Glutamatergic neuron (in vitro differentiated cells): ENCODE measurements at places on chromosomes 13 and 19. TPM values are rescaled to one million over a fixed set of nuclear protein-coding genes. Genes with fewer than 3 reads are reported as not detected.

DNA sequence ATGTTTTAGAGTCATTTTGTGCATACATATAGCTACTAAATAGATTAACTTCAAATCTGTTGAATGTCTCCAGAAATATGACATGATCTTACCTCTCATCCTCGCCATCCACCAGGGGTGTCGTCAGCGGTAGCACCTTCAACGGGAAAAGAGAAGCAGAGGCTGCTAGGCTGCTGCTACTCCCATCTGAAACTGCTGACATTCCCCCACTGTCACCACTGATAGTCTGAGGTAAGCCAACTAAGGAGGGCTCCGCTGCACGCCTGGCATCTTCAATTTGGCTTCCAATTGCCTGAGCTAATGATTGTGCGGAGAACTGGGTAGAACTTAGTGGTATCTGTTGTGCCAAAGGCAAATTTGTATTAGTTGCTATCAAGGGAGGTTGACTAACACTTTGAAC, 3.1 kb downstream of the TSC22D1 start:
- H3K4me1 ChIP-seq = peaks cover 44% of the 10 kb centered on the region
- H3K27me3 ChIP-seq = peaks cover 4% of the 10 kb centered on the region
- H3K27ac ChIP-seq = peak overlapping the region; percentile 19
- no peak for DNase-seq
- peak overlapping the region; percentile 91 for H3K4me3 ChIP-seq
- H3K36me3 ChIP-seq = no peaks in the 10 kb centered on the region

DNA sequence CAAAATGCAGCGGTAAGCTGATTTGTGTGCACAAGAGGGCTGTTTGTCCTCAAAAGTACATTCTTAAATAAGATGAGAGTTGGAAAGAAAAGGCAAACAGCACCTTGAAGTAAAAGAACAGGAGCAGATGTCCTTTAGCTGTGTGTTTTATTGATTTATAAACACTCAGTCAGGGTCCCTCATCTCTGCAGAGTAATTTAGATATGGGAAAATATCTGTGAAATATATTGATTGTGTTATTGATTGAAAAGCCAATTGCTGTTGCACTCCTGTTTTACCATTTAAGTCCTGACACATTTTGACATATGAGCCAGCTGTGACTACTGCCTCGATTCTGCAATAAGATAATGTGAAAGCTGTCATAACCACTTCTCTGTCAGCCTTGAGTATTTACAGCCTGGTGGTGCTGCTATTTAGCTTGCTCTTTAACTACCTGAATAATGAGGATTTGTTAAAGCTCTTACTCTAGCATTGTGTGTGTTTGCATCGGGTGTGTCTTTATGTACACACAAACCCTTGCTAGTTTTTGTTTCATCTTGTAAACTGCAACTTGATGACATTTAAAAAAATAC, 550.1 kb downstream of the DACH1 start:
- peaks cover 3% of the 10 kb centered on the region for H3K27me3 ChIP-seq
- no peaks in the 10 kb centered on the region for H3K36me3 ChIP-seq
- no peak for DNase-seq
- peaks cover 35% of the 10 kb centered on the region for H3K4me1 ChIP-seq

DNA sequence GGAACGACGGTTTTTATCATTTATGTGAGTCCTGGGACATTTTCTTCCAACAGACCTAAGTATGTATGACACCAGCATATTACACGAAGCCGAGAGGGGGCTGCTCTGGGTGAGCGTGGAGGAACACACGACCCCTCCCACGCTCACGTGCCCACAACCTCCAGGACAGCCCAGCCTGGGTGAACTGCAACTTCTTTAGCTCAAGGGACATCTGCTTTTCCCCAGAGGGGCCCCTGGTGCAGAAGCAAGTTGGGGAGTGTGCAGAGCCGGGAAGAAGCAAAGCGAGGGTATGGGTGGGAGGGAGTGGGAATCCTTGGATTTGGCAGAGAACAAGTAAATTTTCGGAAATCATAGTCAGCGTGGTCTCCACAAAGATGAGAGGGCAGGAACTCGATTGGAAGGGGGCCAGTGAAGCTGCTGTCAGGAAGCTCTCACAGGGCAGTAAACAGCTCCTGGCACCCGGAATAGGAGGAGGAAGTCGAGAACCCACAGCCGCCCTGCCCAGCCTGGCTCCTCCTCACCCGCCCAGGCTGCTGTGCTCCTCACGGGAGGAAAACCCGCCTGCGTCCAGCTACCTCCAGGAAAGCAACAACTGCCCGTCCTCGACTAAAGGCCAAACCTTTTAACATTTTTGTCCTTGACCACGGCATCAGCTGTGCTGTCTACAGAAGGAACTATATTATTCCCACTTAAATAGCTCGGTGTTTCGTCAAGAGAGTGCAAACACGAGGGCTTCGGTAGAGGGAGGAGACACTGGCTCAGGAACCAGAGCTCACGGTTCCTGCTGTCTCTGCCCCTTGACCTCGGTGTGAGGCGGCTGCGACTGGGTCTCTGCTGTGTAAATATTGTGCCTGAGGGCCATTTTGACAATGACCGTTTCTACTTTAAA, 17.2 kb upstream of the CFAP97D2 start:
- peaks cover 8% of the 10 kb centered on the region for H3K4me1 ChIP-seq
- H3K4me3 ChIP-seq = no peak overlapping the region
- H3K27ac ChIP-seq = no peak overlapping the region
- peaks cover 7% of the 10 kb centered on the region for H3K27me3 ChIP-seq
- no peaks in the 10 kb centered on the region for H3K36me3 ChIP-seq
- DNase-seq = no peak

DNA sequence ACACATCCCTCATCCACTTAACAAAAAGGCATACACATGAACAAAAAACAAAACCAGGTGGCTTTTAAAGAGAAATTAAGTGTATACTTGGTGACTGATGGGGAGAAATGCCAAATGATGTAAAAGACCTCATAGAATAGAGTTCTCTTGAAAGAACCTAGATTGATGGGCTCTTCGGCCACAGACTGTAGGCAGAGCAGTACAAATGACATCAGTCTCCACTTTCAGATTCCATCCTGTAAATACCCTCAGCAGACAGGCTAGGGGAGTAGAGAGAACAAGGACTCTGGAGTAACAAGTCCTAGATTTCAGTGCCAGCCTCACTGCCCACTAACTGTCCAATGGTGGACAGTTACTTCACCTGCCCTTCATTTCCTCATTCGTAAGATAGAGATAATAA, 203.8 kb downstream of the MZT1 start:
- H3K27ac ChIP-seq = peak overlapping the region; percentile 87
- peaks cover 5% of the 10 kb centered on the region for H3K36me3 ChIP-seq
- no peak overlapping the region for H3K4me3 ChIP-seq
- H3K27me3 ChIP-seq = no peaks in the 10 kb centered on the region

DNA sequence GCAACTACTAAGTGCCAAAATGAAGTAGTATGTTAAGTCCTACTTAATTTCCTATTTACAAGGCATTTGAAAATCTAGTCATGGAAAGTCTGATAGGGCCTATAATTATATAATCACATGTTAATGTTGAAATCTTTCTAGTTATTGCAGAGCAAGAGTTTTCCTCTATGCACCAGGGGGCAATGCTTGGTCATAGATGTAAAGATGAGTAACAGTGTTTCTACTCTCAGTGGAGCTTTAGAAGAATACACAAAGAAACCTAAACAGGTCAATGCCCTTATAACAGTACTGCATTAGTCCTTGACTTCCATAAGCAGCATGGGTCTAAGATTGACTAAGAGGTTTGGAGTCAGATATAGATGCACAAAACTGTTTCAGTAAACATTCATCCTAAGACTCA, 218.7 kb downstream of the KCTD12 start:
- no peaks in the 10 kb centered on the region for H3K36me3 ChIP-seq
- no peak for DNase-seq
- peaks cover 5% of the 10 kb centered on the region for H3K4me1 ChIP-seq
- no peak overlapping the region for H3K27ac ChIP-seq
- H3K4me3 ChIP-seq = no peak overlapping the region
- H3K27me3 ChIP-seq = no peaks in the 10 kb centered on the region

DNA sequence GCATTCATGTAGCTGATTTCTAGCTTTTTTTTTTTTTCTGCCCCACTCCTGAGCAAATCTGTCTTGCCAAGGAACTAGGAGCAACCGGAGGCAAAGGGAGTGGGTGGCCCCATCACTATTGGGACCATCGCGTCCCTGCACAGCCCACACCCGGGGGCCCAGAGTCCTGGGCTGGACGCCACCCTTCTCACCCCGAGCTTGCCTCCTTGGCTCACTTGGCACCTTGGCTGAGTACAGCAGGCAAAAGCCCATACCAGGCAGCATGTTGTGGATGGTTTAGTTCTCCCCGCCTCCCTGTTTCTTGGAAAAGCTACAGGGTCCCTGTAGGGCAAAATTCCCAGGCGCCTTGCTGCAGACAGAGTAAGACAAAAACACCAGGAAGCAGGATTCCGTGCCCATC, 13.7 kb downstream of the SMIM24 start:
- no peak for DNase-seq
- H3K27me3 ChIP-seq = peaks cover 29% of the 10 kb centered on the region
- no peak overlapping the region for H3K27ac ChIP-seq
- H3K4me1 ChIP-seq = peaks cover 3% of the 10 kb centered on the region

GRCh38 chr19:14472202-14472938, 2.8 kb downstream of the PTGER1 start:
- no peak overlapping the region for H3K4me3 ChIP-seq
- peaks cover 11% of the 10 kb centered on the region for H3K4me1 ChIP-seq
- no peak overlapping the region for H3K27ac ChIP-seq
- DNase-seq = peak; percentile 92
- no peaks in the 10 kb centered on the region for H3K36me3 ChIP-seq
- peaks cover 14% of the 10 kb centered on the region for H3K27me3 ChIP-seq

GRCh38 chr13:40875583-40875982, 86.2 kb downstream of the SLC25A15 start:
- peaks cover 4% of the 10 kb centered on the region for H3K27me3 ChIP-seq
- peaks cover 30% of the 10 kb centered on the region for H3K36me3 ChIP-seq
- H3K27ac ChIP-seq = no peak overlapping the region
- DNase-seq = no peak

GRCh38 chr13:74966814-74967424, 515.0 kb downstream of the TBC1D4 start:
- DNase-seq = no peak
- H3K27ac ChIP-seq = no peak overlapping the region
- no peaks in the 10 kb centered on the region for H3K27me3 ChIP-seq
- no peaks in the 10 kb centered on the region for H3K36me3 ChIP-seq

DNA sequence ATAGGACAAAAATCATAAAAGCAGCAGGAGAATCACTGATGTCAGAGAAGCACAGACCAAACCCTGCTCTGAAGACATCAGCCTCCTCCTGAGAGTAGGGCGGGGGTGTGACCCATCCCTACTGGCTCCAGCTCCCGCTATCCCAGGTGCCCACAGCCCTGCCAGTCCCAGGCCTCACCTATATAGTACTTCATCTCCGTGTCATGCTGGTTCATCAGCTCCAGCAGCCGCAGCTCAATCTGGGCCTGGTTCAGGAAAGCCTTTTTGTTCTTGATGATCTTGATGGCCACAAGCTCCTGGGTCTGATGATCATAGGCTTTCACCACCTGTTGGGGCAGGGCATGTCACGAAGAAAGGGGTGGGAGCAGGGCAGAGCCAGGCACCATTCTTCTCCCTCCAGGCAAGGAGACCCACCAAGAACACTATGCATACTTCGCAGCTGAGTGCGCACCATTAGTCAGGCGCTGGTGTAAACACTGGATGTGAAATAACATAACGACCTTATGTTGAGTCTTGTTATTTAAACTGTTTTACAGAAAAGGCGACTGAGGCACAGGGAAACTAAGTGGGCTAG, 4.2 kb downstream of the DYRK1B start:
- no peak for DNase-seq
- peaks cover 24% of the 10 kb centered on the region for H3K36me3 ChIP-seq
- peak overlapping the region; percentile 52 for H3K27ac ChIP-seq
- peaks cover 19% of the 10 kb centered on the region for H3K27me3 ChIP-seq

DNA sequence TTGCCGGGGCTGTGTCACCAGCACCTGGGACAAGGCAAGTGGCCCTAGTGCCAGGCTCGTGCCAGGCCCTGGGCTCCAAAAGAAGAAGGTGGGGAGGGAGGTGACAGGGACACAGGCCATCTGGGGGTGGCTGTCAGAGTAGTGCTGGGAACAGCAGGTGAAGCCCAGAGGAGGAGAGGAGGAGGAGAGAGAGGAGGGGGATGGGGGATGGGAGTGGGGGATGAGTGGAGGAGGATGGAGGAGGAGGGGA, 18.7 kb downstream of the LSM4 start:
- no peaks in the 10 kb centered on the region for H3K36me3 ChIP-seq
- H3K27me3 ChIP-seq = peaks cover 13% of the 10 kb centered on the region
- DNase-seq = no peak
- peak overlapping the region; percentile 97 for H3K27ac ChIP-seq

Gene TEX26
- total RNA-seq = not detected

Gene ZNF154
- 57.5 TPM for total RNA-seq

Gene DIAPH3
- total RNA-seq = 2.6 TPM

Gene CRB3
- total RNA-seq = not detected
